ENCODE measurements at places on chromosomes 3 and 15.
A peak's percentile ranks its signal among the peaks of the same experiment; 100 is the strongest.

- peak; percentile 27 for DNase-seq
Measured at GRCh38 chr15:90677807-90678790, 39.0 kb upstream of the BLM start.

GRCh38 chr3:126021702-126022101 lies 52.7 kb downstream of the ROPN1B start:
- DNase-seq: no peak

GRCh38 chr3:186152361-186152798 lies 43.5 kb upstream of the ETV5 start:
- DNase-seq: no peak

- DNase-seq: no peak
Measured at GRCh38 chr15:48318131-48318530, 13.1 kb upstream of the DUT start.

DNA sequence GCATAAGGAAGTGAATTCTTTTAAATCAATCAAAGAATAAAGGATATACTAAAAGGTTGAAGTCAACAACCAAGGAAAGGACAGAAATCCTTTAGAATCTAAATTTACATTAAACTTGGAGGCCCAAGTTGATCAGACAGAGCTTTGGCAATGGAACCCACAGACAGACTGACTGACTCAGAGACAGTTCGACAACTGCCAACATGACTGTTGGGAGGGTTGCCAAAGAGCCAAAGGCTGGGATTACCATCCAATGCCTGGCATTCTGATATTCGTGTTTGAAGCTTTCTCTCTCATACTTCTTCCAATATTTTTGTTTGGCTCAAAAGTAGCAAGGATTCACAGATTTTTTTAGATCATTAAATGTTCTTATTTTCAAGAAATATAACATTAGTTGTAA lies 406.1 kb downstream of the PLCL2 start:
- DNase-seq: no peak

GRCh38 chr15:74318376-74319137 lies 48.9 kb downstream of the CYP11A1 start:
- DNase-seq: no peak

DNA sequence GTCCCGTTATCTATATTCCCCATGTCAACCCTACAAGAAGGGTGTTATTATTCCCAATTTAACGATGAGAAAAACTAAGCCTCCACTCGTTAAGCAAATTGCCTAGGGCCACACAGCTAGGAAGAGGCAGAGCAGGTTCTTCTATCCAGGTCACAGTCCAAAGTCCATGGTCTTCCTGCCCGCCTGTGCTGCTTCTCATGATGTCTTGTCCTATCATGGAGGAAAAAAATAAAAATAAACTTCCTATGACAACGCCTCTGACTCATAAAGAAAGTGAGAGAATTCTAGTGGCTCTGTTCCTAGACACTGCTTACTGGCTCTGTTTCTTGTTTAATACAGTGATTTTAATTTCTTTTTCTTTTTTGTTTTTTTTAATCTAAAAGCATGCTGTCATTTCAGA lies 9.7 kb downstream of the COL8A1 start:
- DNase-seq: no peak

DNA sequence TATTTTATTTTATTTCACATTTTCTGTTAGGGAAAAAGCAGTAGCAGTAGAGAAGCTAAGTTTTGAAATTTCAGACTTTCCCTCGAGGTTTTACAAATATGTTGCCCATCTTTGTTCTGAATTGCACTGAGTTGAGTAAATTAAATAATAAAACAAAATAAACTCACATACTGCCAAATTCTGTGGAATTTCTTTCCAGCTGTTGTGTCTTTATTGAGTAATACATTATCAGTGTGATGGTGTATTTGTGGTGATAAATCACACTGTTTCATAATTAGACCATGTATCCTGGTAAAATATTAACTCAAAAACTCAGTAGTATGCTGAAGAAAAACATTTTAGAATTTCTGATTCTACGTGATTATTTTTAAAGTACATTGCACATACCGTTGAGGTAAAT lies 592.1 kb downstream of the SI start:
- DNase-seq: no peak

GRCh38 chr3:173410849-173411248 lies 13.3 kb downstream of the NLGN1 start:
- no peak for DNase-seq

GRCh38 chr3:189849262-189849661 lies 218.1 kb downstream of the TP63 start:
- DNase-seq: no peak

DNA sequence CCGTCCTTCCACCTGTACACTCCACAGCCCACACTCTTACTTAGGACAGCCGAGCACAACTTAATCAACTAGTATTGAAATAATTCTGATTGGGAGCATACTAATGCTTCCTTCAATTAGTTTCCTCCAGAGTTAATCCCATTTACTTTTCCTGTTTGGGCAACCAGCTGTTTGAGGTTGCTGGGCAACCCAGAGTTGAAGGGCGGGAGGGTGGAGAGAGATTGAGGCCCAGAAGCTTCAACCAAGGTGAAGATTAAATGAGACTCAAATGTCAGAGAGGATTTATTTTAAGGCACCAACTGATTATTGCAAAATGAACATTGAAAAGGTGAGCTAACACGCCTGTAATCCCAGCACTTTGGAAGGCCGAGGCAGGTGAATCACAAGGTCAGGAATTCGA lies 428.5 kb upstream of the SEMA6D start:
- DNase-seq: no peak

DNA sequence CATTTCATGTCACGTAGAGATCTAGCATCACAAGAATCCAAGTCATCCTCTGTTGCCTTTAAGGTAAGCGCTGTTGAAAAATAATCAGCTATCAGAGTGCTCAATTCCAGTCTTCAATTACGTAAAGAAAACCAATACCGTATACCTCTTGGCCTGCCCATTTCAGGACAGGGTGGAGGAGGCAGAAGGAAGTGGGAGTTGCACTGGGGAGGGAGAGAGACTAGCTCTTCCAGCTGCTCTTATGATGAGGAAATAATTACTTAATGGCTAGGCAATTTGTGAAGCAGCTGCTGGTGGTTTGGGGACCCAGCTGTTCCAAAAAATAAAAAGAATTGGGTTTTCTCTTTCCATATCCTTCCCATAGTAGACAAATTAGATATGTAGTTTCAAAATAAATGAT lies 365.8 kb upstream of the MCTP2 start:
- no peak for DNase-seq

- no peak for DNase-seq
Measured at GRCh38 chr15:29225534-29226234, 43.9 kb downstream of the NSMCE3 start.

- peak; percentile 63 for DNase-seq
Measured at GRCh38 chr15:90062023-90062442, 40.2 kb downstream of the IDH2 start.

- DNase-seq: no peak
Measured at GRCh38 chr3:29065211-29065785, 215.6 kb upstream of the RBMS3 start.

DNA sequence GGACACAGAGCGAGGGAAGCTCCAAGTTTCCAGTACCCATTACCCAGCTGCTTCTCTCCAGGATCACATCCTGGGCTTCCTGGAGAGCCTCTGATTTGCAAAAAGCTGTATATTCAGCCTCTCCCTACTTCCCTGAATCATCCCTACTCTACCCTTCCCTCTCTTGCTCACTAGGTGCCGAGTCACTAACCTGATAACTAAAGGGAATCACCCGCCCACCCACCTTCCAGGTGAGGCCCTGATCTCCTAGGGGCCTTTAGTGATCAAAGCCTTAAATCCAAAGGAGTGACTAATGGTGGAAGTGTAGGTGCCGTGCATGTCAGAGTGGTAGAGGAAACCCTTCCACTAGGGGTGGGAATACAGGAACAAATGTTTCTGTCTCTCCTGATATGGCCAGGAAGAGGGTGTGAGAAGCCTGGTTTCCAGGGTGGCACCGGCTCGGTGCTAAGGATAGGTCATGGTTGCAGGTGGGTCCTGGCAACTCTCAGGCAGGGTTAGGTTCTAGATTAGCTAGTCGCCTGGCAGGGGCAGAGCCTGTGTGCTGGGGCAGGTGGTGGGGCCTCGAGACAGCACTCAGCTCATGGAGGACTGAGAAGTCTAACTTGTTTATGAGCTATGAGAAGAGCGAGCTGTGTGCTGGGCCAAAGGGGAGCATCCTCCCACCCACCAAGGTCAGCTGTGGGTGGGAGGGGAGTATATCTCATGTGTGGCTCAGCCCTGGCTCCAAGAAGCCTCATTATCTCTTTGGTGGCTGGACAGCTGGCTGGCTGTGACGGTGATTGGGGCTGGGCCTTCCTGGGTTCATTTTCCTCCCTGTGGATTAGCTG lies 10.1 kb downstream of the SEMA7A start:
- no peak for DNase-seq

GRCh38 chr3:128998561-128998960 lies 2.5 kb upstream of the EFCC1 start:
- DNase-seq: peak; percentile 23
